Osteoblast (primary cell): ENCODE measurements at places on chromosomes 4 and X. TPM values are rescaled to one million over a fixed set of nuclear protein-coding genes. Genes with fewer than 3 reads are reported as not detected.

GRCh38 chrX:107716816-107717700, 58.5 kb downstream of the TSC22D3 start:
- H3K4me1 ChIP-seq: peaks cover 13% of the 10 kb centered on the region
- peaks cover 13% of the 10 kb centered on the region for H3K36me3 ChIP-seq
- no peak for DNase-seq
- peak overlapping the region; percentile 79 for H3K4me3 ChIP-seq

RPL9 gene
- total RNA-seq: 1,561 and 1,800 TPM in 2 replicates

TMPRSS11A gene
- total RNA-seq: not detected in 2 replicates

DNA sequence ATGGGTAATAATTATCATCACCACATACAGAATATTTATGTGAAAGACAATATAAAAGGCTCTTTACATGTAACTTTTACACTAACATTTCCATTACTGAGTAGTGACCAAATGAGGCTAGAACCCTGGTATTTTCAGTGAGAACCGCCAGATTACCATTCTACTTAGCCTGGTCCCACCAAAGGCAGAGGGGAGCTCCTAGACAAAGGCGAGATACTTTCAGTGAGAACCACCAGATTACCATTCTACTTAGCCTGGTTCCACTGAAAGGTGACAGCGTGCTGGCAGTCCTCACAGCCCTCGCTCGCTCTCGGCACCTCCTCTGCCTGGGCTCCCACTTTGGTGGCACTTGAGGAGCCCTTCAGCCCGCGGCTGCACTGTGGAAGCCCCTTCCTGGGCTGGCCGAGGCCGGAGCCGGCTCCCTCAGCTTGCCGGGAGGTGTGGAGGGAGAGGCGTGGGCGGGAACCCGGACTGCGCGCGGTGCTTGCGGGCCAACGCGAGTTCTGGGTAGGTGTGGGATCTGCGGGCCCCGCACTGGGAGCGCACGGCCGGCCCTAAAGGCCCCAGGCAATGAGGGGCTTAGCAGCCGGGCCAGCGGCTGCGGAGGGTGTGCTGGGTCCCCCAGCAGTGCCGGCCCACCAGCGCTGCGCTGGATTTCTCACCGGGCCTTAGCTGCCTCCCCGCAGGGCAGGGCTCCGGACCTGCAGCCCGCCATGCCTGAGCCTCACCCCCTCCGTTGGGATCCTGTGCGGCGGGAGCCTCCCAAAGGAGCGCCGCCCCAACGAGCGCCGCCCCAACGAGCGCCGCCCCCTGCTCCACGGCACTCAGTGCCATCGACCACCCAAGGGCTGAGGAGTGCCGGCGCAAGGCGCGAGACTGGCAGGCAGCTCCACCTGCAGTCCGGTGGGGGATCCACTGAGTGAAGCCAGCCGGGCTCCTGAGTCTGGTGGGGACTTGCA, 1276.1 kb downstream of the PCDH7 start:
- H3K36me3 ChIP-seq: no peaks in the 10 kb centered on the region
- H3K27me3 ChIP-seq: no peaks in the 10 kb centered on the region
- H3K4me1 ChIP-seq: no peaks in the 10 kb centered on the region
- no peak overlapping the region for H3K27ac ChIP-seq
- H3K4me3 ChIP-seq: no peak overlapping the region

ERCC6L gene
- total RNA-seq: 0.59 and 0.72 TPM in 2 replicates

GRCh38 chr4:1855333-1856070, 454 bp downstream of the LETM1 start:
- peak overlapping the region; percentile 91 for H3K4me3 ChIP-seq
- peak; percentile 88 for DNase-seq
- peaks cover 22% of the 10 kb centered on the region for H3K4me1 ChIP-seq
- H3K27ac ChIP-seq: peak overlapping the region; percentile 53
- peaks cover 5% of the 10 kb centered on the region for H3K36me3 ChIP-seq
- no peaks in the 10 kb centered on the region for H3K27me3 ChIP-seq

DNA sequence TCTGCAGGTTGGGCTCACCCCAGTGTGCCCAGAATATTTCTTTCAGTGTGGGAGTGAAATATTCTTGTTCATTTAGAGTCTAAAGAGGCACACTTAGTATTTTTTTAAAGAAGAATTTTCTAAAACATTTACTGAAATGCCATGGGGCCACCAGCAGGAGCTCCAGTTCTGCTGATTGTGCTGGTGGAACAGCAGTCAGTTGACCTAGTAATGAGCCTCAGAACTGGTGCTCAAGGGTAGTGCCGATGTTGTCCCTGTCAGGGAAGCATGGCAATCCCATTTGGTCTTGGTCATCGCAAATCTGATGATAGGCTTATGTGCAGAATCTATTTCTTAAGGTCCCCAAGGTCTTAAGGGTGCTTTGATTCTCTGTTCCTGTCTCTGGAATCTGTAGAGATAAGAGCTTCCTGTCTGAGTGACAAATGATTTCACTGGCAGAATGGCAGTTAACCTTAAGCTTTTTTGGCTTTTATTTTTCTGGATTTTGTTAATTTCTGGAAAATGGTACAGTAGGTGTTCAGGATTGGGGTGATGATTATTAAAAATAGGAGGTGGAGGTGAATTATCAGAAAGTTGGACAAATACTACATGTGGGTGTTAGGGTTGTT, 31.3 kb downstream of the JADE1 start:
- no peaks in the 10 kb centered on the region for H3K4me1 ChIP-seq
- DNase-seq: no peak
- H3K36me3 ChIP-seq: peaks cover 29% of the 10 kb centered on the region
- no peaks in the 10 kb centered on the region for H3K27me3 ChIP-seq

DNA sequence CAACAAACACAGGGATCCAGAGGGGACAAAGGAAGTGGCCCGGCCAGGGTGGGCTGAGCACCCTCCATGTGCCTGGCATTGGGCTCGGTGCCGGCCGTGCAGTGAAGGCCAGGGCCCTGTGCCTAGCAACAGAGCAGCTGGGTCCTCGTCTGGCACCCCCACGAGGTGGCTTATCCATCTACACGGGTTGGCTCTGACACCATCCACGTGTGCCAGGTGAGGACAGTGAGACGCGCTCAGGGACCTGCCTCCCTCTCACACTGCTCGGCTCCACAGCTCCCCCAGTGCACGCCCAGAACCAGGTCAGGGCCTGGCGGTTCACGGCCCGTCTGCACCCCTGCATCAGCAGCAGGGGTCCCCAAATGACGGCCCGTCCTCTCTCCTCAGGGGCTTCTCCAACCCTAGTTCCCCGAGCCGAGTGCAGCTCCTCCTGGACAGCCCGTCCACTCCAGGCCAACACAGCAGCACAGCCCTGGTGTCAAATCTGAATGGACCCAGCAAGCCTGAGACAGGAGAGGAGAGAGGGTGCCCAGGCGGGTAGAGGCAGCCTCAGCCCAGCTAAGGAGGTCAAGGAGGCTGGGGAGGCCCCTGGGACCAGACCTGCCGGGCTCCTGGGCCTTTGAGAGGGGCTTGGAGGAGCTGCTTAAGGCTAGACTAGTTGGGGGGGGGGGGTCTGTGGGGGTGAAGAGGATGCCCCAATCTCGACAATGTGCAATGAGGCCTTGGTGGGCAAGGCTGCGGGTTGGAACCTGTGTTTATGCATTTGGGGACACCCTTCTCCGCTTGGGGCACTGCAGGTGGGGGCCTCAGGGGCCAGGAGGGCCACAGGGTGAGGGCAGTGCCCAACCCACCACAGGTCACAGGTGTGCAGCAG, 113.6 kb downstream of the FAM53A start:
- H3K36me3 ChIP-seq: no peaks in the 10 kb centered on the region
- peak; percentile 92 for DNase-seq
- no peaks in the 10 kb centered on the region for H3K27me3 ChIP-seq
- no peak overlapping the region for H3K4me3 ChIP-seq
- H3K27ac ChIP-seq: no peak overlapping the region
- H3K4me1 ChIP-seq: no peaks in the 10 kb centered on the region

DNA sequence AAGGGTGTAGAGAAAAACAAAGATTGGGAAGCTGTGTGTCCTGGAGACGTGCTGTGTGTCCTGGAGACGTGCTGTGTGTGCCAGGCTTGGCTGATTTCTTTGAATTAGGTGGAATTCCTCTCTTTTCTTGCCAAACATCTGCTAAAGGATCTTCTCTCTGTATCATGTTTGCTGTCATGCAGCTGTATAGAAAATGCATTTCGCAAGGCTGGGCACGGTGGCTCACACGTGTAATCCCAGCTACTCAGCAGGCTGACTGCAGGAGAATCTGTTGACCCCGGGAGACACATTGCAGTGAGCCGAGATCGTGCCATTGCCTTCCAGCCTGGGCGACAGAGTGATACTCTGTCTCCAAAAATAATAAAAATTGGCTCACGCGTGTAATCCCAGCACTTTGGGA, 187.0 kb downstream of the CRLF2 start:
- H3K4me3 ChIP-seq: no peak overlapping the region
- no peak for DNase-seq
- H3K27me3 ChIP-seq: no peaks in the 10 kb centered on the region
- H3K4me1 ChIP-seq: no peaks in the 10 kb centered on the region
- H3K36me3 ChIP-seq: no peaks in the 10 kb centered on the region

GRCh38 chr4:184792950-184793555, 32.7 kb downstream of the ACSL1 start:
- peak; percentile 95 for DNase-seq
- no peak overlapping the region for H3K4me3 ChIP-seq
- no peaks in the 10 kb centered on the region for H3K27me3 ChIP-seq
- H3K27ac ChIP-seq: peak overlapping the region; percentile 61

GRPEL1 gene
- 10.3 and 21.0 TPM in 2 replicates for total RNA-seq

GRCh38 chr4:86091201-86091600, 268.7 kb downstream of the MAPK10 start:
- no peak for DNase-seq
- no peak overlapping the region for H3K4me3 ChIP-seq
- H3K27me3 ChIP-seq: no peaks in the 10 kb centered on the region

MAGEA4 gene
- total RNA-seq: not detected in 2 replicates

GRCh38 chr4:125750828-125751466, 436.2 kb downstream of the FAT4 start:
- no peaks in the 10 kb centered on the region for H3K27me3 ChIP-seq
- no peak overlapping the region for H3K4me3 ChIP-seq
- H3K36me3 ChIP-seq: no peaks in the 10 kb centered on the region
- DNase-seq: peak; percentile 79
- H3K27ac ChIP-seq: no peak overlapping the region

DNA sequence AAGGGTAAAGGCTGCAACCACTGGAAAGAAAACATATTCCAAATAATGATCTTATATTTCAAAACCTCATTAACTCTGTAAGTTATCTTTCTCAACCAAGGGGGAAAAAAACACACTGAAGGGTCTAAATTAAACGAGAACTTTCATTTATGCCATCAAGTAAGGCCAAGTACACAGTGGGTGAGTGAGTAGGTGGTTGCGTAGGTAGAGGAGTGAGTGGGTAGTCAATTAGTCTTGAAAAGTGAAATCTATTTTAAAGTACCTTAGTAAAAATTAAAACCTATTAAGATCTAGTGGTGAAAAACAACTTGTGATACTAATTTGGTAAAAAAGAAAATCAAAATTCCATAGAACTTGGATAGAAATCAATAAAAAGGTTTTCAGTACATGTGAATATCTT, 3.5 kb downstream of the CASK start:
- no peak for DNase-seq
- H3K4me3 ChIP-seq: no peak overlapping the region

SULT1B1 gene
- total RNA-seq: not detected in 2 replicates

TMPRSS11D gene
- total RNA-seq: not detected in 2 replicates

C4orf33 gene
- 11.9 and 13.3 TPM in 2 replicates for total RNA-seq

HSFX4 gene
- total RNA-seq: not detected in 2 replicates

DNA sequence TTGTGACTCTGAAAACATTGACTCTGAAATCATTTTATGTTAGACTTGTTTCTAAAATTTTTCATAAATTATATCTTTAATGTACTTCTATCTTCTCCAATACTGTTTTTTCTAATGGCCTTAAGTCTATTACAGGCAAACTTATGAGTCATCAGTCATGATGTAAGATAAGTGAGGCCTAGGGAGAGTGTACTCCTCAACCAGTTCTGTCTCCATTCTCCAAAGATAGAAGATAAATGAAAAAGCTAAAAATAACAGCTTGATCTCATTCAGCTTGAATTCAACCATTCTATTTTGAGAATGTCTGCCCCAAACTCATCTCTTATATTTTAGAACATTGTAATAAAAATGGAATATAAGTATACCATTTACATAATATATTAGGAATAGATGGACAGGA, 34.5 kb downstream of the STBD1 start:
- peak; percentile 37 for DNase-seq
- no peak overlapping the region for H3K4me3 ChIP-seq
- no peak overlapping the region for H3K27ac ChIP-seq
- H3K27me3 ChIP-seq: peaks cover 10% of the 10 kb centered on the region
- no peaks in the 10 kb centered on the region for H3K4me1 ChIP-seq

GRCh38 chrX:47148946-47149345, 3.9 kb downstream of the RBM10 start:
- no peak for DNase-seq
- H3K4me3 ChIP-seq: no peak overlapping the region
- no peaks in the 10 kb centered on the region for H3K27me3 ChIP-seq
- H3K27ac ChIP-seq: no peak overlapping the region

AFF2 gene
- 10.0 and 10.9 TPM in 2 replicates for total RNA-seq

DRP2 gene
- 0.59 and 0.72 TPM in 2 replicates for total RNA-seq

GRCh38 chrX:9135901-9136510, 102.1 kb upstream of the FAM9B start:
- DNase-seq: no peak
- H3K27ac ChIP-seq: no peak overlapping the region
- no peak overlapping the region for H3K4me3 ChIP-seq
- no peaks in the 10 kb centered on the region for H3K4me1 ChIP-seq

ADGRA3 gene
- 25.3 and 26.2 TPM in 2 replicates for total RNA-seq

DNA sequence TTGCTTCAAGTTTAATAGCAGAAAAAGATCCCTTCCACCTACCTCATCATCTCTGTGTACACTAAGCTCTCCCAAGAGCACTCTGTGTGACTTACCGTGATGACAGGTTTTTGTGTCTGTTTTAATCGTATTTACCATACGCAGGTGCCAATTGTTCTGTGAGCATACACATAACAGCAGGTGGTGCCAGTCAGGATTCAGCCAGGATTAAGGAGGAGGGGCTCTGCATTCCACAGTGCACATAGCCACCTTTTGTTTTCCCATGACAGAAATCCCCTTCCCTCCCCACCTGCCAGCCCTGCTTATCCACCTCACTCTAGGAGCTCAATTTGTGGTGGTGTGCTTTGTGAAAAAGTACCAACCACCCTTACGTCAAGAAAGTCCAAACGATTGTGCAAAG, 14.8 kb downstream of the ANK2 start:
- no peak for DNase-seq
- no peaks in the 10 kb centered on the region for H3K27me3 ChIP-seq
- no peak overlapping the region for H3K27ac ChIP-seq
- no peaks in the 10 kb centered on the region for H3K36me3 ChIP-seq
- H3K4me3 ChIP-seq: no peak overlapping the region

DNA sequence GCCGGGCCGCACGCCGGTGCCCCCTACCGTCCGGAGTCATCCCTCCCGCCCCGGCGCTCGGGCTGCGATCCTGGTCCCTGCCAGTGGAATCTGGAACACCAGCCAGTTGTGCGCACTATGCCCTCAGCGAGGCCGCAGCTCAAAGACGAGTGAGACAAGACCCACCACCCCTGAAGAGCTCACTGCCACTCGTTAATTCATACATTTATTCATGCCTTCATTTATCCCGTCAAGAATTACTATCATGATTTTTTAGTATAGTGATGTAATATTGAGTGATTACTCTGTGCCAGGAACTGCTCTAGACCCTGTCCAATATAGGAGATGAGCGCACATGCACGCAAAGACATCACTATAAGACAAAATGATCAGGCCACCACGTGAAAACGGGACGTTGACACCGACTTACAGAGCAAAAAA, 247 bp upstream of the PPA2 start:
- no peaks in the 10 kb centered on the region for H3K36me3 ChIP-seq
- H3K27me3 ChIP-seq: no peaks in the 10 kb centered on the region
- peak; percentile 96 for DNase-seq
- peak overlapping the region; percentile 95 for H3K27ac ChIP-seq
- H3K4me1 ChIP-seq: peaks cover 16% of the 10 kb centered on the region

- H3K27ac ChIP-seq: no peak overlapping the region
- no peaks in the 10 kb centered on the region for H3K27me3 ChIP-seq
- no peaks in the 10 kb centered on the region for H3K4me1 ChIP-seq
- no peaks in the 10 kb centered on the region for H3K36me3 ChIP-seq
- no peak overlapping the region for H3K4me3 ChIP-seq
Observed at GRCh38 chrX:148691456-148691855, 191.0 kb downstream of the AFF2 start.
